ENCODE measurements at places on chromosomes 1 and 21.

DNA sequence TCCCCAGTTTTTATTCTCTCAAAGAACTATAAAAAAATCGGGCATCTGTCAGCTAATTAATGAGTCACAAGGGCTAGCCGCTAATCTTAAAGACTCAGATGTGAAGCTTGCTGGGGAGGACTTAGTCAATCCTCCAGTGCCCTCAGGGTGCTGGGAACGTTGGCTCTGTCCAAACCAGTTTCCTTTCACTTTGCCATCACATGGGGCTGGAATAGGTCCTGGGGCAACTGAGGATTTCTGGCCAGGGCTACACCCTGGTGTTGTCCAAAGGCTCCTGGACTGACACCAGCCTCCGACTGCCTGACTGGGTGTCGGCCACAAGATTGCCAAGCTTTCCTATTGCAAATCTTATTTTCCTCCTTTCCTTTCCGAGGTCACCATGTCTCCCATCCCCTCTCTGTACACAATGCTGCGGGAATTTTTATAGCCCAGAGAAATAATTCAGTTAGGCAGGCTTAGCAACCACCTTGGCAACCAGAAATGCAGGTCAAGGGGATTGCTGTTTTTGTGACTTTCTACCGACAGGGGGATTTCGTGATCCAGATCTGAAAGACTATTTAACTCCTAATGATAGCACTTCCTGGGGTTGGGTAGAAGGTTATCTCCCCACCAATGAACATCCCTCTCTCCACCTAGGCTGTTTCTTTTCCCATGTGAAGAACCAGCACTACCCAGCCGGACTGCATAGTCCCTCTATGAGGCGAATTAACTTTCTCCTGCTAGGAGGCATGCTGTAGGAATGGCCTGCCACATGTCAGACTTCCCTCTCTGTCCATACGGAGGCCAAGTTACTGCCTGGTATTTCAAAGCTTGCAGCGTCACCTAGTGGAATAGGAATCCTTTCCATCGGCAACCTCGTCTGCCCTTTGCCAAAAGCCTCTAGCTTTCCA lies 29.9 kb upstream of the CTBS start:
- DNase-seq = no peak

- DNase-seq = no peak
These were observed 78.9 kb downstream of the UBE2U start for GRCh38 chr1:64282351-64282750.

DNA sequence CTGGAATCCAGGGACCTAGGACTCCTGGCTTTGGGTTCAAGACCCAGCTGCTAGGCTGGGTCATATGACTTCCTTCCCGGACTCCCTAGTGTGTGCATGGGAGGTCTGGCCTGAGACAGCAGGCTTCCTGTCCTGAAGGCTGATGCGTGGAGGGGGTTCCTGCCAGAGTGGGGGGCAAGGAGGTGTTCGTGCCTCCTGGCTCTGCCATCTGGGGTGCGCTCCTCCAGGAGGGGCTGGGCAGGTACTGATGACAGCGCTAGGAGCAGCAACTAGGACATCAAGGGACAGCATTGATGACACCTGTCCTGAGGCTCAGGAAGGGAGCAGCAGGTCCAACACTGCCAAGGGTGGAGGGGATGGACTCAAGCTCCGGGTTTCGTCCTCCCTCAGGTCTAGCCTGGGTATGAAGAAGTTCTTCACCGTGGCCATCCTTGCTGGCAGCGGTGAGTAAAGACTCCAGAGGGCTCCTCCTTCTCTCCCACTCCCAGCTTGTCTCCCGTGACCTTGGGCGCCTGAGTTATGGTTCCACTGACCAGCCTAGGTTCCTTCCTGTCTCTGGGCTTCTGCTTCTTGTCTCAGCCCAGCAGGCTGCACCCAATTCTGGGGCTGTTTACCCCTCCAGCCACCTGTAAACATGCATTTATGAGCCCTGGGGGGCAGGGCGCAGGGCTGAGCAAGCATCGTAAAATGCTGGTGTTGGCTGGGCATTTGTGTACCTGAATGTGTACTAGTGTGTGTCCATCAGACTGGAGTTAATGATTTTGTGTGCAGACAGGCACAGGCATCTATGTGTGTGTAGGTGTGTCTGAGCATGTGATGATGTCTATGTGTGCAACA lies 871 bp downstream of the PLA2G2F start:
- DNase-seq = no peak

DNA sequence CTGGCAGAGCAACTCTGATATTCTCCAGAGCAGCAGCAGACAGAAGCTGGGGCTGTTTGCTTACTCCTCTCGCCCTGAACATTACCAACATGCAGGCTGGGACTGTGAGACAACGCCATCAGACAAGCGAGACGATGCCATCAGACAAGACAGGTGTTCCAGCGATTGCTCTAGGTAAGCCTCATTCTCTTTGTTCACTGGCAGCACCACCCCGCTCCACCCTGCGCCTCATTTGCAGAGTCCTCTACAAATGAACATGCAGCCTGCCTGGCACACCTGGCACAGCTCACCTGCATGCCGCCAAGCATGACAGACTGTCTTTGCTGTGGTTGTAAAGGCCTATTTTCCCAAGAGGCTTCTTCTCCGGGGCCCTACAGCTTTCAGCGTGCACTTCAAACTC lies 346.2 kb downstream of the SMYD3 start:
- no peak for DNase-seq

DNA sequence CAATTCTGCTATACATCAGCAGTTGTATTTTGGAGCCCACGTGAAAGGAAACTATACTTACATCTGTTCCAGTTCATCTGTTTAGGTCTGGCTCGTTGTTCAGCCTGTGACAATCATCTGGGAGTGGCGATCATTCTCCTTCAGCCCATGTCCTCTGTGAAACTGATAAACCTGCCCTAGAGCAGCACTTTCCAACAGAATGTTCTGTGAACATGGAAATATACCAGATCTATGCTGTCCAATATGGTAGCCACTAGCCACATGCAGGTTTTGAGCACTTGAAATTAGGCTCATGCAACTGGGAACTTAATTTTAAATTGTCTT lies 24.5 kb upstream of the COQ8A start:
- DNase-seq = no peak

DNA sequence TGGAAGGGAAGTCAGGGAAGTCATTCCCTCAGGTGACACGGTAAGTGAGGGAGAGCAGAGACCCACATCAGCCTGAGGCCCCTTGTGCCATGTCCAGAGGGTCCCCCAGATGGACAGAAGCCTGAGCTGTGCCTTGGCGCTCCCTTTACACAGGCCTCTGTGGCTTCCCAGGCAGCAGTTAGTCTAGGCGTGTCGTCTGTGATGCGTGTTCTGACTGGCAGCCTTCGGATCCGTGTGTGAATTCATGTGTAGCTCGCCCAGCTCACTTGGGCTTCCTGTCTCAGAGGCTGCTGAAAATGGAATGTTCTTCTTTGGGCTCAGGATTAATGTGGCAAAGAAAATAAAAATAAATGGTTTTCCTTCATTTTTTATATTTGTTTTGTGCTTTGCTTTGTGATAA lies 28.3 kb downstream of the PRMT2 start:
- no peak for DNase-seq

Data from CD4-positive, alpha-beta T cell treated with Interferon alpha-2 for 1 hour (primary cell).